Activated naive CD4-positive, alpha-beta T cell (primary cell): ENCODE measurements at places on chromosomes 13 and 19.

DNA sequence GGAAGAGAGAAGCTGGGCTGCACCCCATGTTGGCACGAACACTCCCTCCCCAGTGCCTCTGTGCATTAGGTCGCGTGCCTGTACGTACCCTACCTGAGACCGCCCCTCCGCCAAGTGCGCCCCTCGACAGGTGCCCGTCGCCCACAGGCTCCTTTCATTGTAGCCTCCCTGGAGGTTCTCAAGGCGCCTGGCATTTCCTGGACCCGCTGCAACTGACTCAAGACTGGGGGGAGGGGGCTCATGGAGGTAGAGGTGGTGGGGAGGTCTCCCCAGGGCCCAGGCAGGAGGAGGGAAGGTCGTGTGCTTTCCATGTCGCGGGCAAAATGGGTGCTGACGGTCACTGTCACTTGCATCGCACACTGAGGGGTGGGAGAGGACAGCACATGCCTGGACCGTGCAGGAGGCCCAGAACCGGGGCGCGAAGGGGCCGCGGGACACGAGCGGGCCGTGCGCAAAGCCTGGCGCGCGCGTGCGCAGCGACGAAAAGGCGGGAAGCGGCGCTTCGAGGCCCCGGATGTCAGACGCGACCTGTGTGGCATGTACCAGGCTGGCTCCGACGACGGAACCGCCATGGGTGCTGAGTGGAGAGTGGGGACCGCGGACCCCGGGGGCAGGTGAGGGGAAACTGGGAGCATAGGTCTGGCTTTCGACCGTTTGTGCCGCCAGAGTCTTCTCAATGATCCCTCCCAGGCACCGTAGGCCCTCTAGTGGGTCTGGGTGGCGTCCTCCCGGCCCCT is 16.5 kb downstream of the NFIX start:
- no peak for DNase-seq

DNA sequence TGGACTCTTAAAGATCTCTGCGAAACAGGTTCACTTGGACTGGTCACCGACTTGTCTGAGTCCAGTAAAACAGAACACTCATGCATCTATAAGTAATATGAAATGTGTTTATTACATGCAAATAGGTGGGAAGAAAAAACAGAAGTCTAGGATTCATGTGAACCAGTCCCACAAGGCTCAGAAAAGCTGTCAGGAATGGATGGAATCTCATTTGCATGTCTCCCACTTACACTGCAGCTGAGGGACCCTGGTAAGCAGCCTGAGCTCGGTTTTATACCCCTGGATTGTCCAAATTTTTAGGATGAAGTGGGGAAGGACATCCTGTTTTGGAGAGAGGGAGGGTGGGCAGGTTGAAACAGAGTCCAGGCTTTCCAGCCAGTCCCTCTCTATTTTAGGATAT is 1545.1 kb upstream of the PCDH20 start:
- no peak for DNase-seq

DNA sequence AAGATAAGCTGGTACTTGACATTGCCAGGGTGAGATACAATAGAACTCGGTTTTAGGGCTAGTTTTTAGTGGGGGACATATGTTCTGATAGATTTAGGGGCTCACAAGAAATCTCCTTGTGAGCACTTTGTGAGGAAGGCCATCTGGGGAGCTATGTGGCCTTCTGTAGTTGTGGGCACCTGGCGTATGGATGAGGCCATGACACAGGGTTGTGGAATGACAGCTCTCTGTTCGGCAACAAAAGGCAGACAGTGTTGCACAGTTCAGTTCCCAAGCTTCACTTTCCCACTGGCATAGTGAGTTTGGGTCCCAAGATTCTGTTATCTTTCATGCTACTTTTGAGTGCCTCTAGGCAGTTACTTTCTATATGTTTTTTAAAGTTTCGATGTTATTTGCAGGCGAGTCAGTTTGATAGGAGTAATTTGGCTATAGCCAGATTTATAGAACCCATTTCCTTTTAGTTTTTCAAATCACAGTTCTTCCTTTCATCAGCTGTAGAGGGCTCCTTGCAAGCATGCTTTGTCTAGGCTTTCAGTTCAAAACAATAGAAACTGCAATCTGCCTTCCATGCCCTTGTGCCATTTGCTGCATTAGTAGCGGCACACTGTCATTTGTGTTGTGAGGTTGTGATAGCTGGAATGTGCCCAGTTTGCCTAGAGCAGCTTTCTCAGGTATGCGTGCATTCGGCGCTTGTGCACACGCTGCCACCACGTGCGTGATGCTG is 70.6 kb upstream of the TEX29 start:
- DNase-seq: no peak

GRCh38 chr13:46345398-46345797 is 41.7 kb downstream of the RUBCNL start:
- no peak for DNase-seq

DNA sequence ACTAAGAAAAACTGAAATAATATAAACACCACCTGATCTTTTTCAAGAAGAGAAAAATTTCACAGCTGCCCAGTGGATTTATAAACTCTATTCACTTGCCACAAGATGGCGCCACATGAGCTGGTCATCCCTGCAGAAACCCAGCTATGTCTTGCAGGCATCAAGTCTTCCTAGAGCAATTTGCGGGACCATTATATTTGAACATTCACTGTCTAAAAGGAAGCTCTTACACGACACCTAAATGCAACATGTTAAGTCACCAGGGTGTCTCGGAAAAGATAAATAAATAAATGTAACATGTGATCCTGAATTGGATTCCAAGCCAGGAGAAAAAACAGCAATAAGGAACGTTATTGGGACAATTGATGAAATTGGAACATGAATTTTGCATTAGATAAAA is 20.3 kb upstream of the AKT2 start:
- peak; percentile 14 for DNase-seq

- no peak for DNase-seq
Measured at GRCh38 chr13:62357887-62358645, 942.4 kb upstream of the PCDH20 start.
